Right atrium auricular region (tissue), 2 donors: ENCODE measurements at places on chromosomes 4 and X.

- DNase-seq = no peak
Measured at GRCh38 chr4:52329894-52330293, 278.8 kb downstream of the SPATA18 start.

GRCh38 chrX:24377911-24378468, 17.6 kb downstream of the SUPT20HL1 start:
- no peak for DNase-seq

- no peak for DNase-seq
Measured at GRCh38 chr4:150061086-150061776, 17.0 kb upstream of the DCLK2 start.

- no peak for DNase-seq
Measured at GRCh38 chrX:99117011-99117410, 1293.1 kb downstream of the PCDH19 start.

GRCh38 chr4:138242076-138242833, at the start of gene SLC7A11:
TSS of gene SLC7A11 (minus strand) at chr4:138242349. CDS start at chr4:138242069, 280 bp downstream.
- DNase-seq = no peak
